Activated CD8-positive, alpha-beta T cell treated with anti-CD3 and anti-CD28 coated beads for 36 hours (primary cell): ENCODE measurements at places on chromosomes 3 and 15.
A peak's percentile ranks its signal among the peaks of the same experiment; 100 is the strongest.

GRCh38 chr3:141011997-141012262, 39.2 kb upstream of the SPSB4 start:
- no peak overlapping the region for H3K4me3 ChIP-seq
- DNase-seq, result peak; percentile 46

DNA sequence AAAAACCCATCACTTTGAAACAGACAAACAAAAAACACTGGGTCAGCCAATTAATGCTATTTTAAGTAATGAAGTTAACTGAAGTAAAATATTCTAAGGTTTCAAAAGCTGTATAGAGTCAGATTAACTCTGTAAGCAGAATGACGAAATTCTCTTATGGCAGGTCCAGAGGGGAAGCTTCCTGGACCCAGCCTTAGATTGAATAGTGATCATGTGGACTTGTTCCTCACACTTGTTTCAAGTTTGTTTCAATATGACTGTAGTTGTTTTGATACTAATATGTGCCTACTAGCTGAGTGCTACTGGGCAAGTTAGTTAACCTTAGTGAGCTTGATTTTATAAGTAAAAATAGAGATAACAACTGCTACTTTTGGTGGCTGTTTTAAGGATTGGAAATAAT, 32.6 kb downstream of the PLS1 start:
- DNase-seq, result no peak
- no peak overlapping the region for H3K27ac ChIP-seq
- no peaks in the 10 kb centered on the region for H3K27me3 ChIP-seq
- no peaks in the 10 kb centered on the region for H3K36me3 ChIP-seq
- H3K4me1 ChIP-seq, result no peaks in the 10 kb centered on the region

GRCh38 chr3:131733086-131733841, 230.5 kb upstream of the MRPL3 start:
- H3K27ac ChIP-seq, result no peak overlapping the region
- no peaks in the 10 kb centered on the region for H3K36me3 ChIP-seq
- peaks cover 13% of the 10 kb centered on the region for H3K4me1 ChIP-seq
- no peak overlapping the region for H3K4me3 ChIP-seq
- no peak for DNase-seq

- H3K4me1 ChIP-seq, result peaks cover 4% of the 10 kb centered on the region
- no peak overlapping the region for H3K27ac ChIP-seq
- H3K27me3 ChIP-seq, result peaks cover 4% of the 10 kb centered on the region
These were observed 79.6 kb downstream of the CPN2 start for GRCh38 chr3:194271460-194272035.

DNA sequence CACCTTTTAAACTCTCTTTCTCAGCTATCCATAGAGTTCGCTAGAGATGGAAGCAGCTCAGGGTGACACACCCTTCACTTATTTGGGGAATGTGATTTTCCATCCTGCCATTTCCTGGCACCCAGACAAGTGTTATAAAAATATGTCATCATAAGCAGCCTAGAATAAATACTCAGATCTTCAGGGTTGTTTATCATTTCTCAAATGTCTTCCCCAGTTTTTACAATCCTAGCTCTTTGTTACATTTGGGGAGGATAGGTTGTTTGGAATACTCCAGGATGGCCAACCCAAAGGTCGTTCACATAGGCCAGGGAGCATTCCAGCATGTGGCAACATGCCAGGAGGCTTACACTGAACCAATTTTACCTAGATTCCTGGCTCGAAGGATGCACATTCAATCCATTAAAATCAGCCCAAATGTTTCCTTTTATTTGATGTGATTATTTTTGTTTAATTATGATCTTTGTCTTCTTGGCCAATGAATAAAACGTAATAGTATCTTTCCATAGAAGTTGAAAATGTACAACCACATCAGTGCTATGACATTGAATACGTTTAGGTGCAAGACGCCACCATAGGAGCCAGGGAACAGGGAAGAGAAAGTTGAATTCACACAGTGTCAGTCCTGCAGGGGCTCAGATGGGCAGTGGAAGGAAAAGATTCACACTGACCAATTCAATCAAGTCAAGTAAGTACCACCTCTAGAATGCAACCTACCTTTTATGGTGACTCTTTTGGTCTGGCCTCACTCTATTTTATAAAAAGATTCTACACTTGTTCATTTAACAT, 537.7 kb upstream of the MDFIC2 start:
- no peak overlapping the region for H3K27ac ChIP-seq
- no peaks in the 10 kb centered on the region for H3K36me3 ChIP-seq
- H3K27me3 ChIP-seq, result peaks cover 14% of the 10 kb centered on the region

DNA sequence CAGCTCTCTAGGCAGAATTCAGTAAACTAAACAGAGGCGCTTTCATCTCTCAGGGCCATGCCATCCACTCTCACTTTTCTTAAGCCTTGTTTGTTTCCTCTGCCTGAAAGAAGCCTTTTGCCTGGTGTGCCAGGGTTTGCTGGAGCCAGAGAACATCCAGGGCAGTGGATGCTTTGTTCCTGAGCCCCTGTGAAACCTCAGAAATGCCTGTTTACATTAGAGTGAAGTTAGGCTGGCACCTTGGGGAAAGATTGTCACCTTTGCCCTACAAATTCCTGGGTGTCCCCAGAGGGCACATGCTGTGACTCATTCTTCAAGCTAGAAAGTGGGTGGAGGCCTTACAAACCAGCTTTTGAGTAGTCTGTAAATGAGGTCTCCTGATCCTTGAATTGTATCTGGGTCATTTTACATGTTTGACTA, 10.7 kb upstream of the TRAK1 start:
- no peak overlapping the region for H3K4me3 ChIP-seq
- DNase-seq, result peak; percentile 52
- H3K27ac ChIP-seq, result peak overlapping the region; percentile 82

GRCh38 chr3:17806201-17806600, 63.8 kb upstream of the TBC1D5 start:
- H3K36me3 ChIP-seq, result no peaks in the 10 kb centered on the region
- peaks cover 14% of the 10 kb centered on the region for H3K4me1 ChIP-seq
- H3K4me3 ChIP-seq, result no peak overlapping the region
- peak; percentile 47 for DNase-seq
- H3K27ac ChIP-seq, result peak overlapping the region; percentile 29

DNA sequence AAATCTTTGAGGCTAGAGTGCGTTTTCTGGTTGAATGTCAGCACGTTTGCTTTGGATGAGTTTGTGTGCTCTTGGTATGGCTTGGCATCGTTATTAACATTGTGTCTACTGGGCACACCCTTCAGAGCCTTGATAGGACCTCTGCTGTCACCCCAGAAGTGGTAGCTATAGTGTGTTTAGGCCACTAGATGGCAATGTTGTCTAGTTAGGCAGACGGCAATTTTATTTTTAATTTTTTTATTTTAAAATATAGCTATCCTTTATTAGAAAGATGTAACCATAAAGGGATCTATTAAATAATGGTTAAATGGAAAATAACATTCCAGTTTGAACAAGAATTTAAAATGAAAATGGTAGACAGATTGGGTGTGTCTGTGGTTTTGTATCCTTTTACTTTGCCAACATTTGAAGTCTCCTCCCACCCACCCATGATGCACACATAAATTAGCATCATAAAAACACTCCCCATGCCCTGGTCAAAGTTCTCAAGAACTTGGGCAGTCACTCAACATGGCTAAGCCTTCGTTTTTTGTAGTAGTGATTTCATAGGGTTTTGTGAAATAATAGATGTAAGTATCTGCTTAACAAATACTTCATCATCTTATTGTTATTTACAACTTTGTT, 200.7 kb downstream of the KCNH8 start:
- H3K27ac ChIP-seq, result no peak overlapping the region
- H3K36me3 ChIP-seq, result no peaks in the 10 kb centered on the region
- peak; percentile 6 for DNase-seq
- no peaks in the 10 kb centered on the region for H3K4me1 ChIP-seq

DNA sequence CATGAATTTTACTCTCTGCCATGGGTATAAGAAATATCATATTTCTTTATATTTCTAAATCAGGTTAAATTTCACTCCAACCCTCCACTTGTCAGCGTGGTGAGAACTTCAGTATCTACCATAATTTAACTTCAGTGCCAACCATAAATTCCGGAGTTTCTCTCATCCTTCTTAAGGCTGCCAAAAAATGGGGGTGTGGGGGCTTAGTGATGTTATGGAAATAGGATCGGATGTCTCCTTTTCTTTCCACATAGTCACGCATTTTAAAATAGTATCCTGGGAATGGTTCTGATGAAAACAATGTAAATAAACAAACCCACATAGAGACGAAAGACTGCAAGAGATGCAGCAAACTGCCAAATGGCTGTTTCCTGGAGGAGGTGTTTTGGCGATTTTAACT, 12.9 kb upstream of the FAM3D start:
- H3K27me3 ChIP-seq, result peaks cover 12% of the 10 kb centered on the region

DNA sequence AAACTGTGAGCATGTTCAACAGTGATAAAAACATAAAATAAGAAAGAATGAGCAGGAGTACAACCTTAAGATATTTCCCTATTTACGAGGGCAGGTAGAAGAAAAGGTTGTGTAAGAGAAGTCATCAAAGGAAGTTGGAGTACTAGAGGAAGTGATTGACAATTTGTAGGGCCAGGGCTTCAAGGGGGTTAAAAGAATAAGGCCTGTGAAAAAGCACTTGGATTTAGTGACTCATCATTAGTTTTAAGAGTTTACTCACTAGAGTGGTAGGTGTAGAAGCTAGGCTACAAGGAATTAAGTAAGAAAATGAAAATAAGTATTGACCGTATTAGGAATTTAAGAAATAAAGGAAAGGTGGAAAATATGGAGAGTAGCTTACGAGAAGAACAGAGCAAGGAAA, 23.6 kb downstream of the KCNMB3 start:
- H3K27me3 ChIP-seq, result no peaks in the 10 kb centered on the region
- peaks cover 26% of the 10 kb centered on the region for H3K36me3 ChIP-seq
- H3K27ac ChIP-seq, result peak overlapping the region; percentile 31
- DNase-seq, result no peak
- H3K4me3 ChIP-seq, result no peak overlapping the region

DNA sequence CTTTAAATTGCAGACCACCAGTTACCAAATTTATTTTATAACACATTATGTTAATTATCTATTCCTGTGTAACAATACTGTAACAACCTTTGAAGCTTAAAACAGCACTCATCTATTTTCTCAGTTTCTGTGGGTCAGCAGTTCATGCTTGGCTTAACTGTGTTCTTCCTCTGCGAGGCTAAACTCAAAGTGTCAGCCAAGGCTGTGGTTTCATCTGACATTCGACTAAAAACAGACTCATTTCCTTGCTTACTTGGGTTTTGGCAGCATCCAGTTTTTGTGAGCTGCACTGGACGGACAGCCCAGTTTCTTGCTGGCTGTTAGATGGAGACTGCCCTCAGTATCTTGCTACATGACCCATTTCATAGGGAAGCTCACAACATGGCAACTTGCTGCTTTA, 247.3 kb upstream of the KCNH8 start:
- no peak overlapping the region for H3K27ac ChIP-seq
- H3K4me3 ChIP-seq, result no peak overlapping the region
- H3K4me1 ChIP-seq, result peaks cover 6% of the 10 kb centered on the region
- no peak for DNase-seq
- H3K36me3 ChIP-seq, result no peaks in the 10 kb centered on the region

DNA sequence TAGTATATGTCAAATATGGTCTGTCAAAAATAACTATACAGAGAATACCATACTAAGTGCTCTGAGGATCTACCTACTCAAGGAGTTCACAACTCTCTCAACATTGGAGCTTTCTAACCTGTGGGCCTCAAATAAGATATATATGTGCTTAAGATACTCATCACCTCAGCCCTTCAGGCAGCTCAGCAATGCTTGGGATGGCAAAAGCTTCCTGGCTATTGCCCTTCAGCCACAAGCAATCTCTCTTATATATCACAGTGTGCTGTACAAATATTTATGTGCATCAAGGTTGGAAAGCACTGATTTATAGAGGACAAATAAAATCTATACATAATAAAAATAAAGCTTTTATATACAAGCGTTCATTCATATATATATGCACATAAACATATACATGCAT, 40.3 kb downstream of the ICE2 start:
- H3K4me3 ChIP-seq, result no peak overlapping the region
- H3K27me3 ChIP-seq, result no peaks in the 10 kb centered on the region
- peaks cover 15% of the 10 kb centered on the region for H3K36me3 ChIP-seq
- no peak for DNase-seq
